ENCODE measurements at places on chromosomes 6 and 20.

DNA sequence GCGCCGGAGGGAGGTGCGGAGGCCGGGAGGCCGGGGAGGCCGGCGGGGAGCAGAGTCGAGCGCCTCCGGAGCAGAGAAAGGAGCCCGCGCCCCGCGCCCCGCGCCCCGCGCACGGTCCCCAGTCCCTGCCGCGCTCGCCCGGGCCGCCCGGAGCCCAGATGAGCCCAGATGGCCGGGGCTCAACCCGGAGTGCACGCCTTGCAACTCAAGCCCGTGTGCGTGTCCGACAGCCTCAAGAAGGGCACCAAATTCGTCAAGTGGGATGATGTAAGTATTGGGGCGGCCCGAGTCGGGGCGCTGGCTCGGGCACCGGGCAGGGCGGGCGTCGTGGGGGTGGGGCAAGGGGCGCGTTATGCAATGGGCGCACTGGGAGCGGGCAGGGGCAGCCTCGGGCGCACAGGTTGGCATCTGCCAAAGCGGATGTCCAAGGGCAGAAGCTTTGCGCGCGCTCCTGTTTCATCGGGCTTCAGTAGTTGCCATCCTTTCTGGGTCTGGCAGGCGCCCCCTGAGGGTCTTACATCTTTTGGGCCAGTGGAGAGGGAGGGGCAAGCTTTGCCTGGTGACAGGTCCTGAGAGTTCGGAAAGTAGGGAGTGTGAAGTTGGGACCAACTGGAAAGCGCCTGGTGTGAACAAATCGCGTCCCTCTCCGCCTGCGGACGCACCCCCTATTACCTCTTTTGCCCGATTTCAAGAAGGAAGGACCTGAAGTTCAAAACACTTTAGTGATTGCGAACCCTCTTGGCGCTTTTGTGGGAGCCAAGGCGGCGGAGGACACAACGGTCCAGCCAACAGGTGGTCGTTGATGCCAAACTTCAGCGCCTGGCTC lies 631 bp downstream of the PLCB1 start:
- no peak for DNase-seq

DNA sequence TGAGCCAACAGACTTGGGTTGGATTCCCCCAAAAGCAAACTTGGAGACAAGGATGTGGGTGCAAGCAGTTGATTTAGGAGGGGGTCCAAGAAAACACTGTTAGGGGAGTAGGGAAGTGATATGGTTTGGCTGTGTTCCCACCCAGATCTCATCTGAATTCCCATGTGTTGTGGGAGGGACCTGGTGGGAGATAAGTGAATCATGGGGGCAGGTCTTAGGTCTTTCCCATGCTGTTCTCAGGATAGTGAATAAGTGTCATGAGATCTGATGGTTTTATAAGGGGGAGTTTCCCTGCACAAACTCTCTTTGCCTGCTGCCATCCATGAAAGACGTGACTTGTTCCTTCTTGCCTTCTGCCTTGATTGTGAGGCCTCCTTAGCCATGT lies 542.6 kb downstream of the DHX35 start:
- no peak for DNase-seq

DNA sequence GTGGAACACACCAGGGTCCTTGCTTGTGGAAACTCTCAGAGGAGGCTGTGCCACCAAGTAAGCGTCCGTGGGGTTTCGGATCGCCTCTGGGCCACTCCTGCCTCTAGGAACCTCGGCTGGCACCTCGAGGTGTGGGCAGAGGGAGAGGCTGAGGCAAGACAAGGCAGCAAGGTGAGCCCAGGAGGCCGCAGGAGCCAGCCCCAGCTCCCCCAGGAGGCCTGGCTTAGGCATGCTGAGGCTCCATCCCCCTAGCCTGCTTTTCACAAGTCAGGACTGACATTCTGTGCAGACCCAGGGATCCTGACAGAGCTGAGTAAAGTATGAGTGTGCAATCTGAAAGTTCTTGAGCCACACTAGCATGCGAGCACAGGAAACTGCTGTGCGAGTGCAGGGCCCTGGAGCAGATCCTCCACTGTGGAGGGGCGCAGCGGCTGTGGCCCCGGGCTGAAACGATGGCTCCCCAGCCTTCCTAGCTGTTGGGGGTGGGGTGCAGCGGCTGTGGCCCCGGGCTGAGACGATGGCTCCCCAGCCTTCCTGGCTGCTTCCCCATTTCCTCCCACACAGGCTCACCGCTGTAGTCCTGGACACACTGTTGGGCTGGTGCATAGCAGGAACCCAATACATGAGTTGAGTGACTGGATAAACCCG lies 75.2 kb upstream of the CD93 start:
- no peak for DNase-seq

- peak; percentile 65 for DNase-seq
These were observed 101.4 kb downstream of the ADGB start for GRCh38 chr6:146700078-146700686.

- no peak for DNase-seq
These were observed 30.9 kb downstream of the HEBP2 start for GRCh38 chr6:138434925-138435324.

- no peak for DNase-seq
These were observed 54.2 kb downstream of the KLHL31 start for GRCh38 chr6:53611342-53611741.

DNA sequence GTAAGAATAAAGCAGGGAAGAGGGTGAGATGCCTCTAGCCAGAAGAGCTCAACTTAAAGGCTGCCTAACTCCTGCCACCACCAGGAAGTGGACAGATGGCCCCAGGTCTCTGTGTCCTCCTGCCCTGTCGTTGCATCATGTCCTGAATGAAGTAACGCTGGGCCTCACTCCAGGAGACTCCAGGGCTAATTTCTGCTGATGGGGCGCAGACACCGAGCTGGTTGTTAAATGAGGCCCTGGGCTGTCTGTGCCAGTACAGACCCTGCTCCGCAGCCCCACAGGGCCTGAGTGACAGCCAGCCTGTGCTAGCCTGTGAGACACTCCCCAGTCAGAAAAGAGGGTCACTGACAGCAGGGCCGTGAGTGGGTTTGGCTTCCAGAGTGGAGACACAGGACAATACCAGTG lies 6.5 kb downstream of the IP6K3 start:
- DNase-seq, result no peak

DNA sequence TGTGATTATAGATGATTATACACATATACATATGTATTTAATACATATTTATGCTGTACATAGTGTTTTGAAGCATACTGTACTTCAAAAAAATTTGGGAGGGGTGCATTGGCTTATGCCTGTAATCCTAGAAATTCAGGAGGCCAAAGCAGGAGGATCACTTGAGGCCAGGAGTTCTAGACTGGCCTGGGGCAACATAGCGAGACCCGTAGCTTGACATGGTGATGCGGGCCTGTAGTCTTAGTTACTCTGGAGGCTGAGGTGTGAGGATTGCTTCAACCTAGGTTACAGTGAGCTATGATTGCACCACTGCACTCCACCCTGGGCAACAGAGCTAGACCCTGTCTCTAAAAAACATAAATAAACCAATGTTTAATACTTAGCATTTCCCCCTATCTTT lies 1.6 kb upstream of the FAM110A start:
- DNase-seq, result no peak

DNA sequence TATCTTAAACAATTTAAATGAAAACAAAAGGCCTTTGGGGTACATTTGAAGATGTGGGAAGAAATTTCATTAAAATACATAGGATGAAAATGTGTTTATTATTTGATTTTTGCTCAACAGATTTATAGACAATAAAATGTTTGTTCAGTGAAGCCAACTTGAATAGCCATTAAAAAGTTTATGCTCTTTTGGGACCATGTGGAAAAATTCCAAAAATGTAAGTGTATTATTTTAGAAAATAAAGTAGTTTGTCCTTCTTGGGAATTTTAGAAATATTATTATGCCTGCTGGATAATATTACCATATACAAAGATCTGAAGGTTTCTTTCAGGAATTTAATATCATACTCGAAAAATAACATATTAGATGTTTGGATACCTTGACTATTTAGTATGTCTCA lies 131.3 kb downstream of the EPM2A start:
- DNase-seq, result no peak

DNA sequence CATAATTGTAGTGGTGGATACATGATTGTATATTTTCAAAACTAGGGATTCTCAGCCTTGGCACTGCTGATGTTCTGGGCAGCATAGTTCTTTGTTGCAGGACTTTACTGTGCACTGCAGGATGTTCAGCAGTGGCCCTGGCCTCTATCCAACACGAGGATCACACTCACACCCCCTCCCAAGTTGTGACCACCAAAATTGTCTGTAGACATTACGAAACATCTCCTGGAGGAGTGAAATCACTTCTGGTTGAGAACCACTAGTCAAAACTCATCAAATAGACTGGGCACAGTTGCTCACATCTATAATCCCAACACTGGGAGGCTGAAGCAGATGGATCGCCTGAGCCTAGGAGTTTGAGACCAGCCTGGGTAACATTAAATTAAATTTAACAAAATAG lies 123.1 kb upstream of the CDYL start:
- DNase-seq, result no peak

GRCh38 chr6:71088166-71088565 lies 131.3 kb upstream of the B3GAT2 start:
- no peak for DNase-seq

- no peak for DNase-seq
These were observed 38.4 kb downstream of the ALDH8A1 start for GRCh38 chr6:134911547-134911946.

DNA sequence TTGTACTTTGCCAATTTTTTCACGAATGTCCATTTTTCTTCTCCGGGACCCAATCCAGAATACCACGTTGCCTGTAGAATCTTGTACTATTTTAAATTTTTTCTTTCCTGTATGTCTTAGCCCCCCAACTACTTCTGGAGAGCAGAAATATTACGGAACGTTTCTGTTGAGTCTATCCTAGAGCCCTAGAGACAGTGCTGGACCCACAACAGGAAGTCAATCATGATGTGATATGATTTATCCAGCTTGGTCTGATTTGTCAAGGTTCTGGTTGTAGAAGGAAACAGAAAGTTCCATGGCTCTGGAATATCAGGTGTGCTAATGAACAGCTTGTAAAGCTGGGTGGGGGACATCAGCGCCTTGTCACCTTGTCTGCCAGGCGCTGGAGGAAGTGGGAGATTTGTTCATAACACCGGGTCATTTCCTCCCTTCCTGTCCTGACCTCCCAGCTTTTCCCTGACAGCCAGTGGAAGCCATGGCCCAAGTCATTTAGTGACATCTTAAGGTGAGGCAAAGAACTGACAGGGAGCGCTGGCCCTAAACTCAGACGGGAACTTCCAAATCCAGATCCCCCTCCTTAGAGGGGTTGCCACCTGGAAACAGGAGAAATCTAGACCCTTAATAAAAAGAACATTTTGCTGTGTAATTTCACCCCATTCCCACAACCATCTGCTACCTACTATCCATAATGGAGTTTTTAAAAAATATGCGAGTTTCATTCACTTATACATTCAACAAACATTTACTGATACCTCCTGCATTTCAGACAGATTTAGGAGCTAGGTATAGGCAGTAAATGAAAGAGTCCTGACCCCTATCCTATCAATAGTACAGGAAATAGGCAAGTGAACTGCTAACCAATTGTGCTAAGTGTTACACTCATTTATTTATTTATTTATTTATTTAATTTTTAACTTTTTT lies 130.5 kb downstream of the ZFP64 start:
- no peak for DNase-seq

DNA sequence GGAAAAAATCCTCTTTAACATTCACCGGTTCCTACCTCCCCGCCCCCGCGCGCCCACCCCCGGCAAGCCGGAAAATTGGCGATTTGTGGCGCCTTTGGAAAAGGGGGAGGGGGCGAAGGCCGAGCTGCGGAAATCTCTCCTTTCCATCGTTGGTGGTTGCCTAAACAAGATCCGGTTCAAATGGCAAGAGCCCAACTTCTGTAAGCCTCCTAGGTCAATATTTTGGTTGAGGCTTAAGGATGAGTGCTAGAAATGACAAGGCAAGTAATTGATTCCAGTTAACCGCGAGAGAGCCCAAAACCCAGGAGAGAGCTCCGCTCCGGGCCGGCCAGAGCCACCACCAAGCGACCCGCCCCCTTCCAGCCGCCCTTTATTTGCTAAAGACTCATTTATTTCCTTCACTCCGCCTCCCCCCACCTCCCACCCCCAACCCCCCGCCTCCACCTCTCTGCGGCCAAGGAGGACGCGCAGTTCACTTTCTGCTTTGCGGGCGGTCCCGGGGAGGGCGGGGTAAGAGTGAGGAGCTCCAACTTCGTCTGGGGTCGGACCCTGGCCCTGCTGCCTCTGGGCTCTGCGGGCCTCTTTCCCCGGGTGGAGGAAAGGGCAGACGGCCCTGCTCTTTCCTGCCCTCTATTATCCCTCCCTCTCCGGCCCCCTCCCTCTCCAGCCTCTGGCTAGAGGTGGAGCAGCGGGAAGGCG lies 838 bp upstream of the NKX2-2 start:
- no peak for DNase-seq

- DNase-seq, result no peak
These were observed 27.4 kb downstream of the SLC22A3 start for GRCh38 chr6:160375561-160375949.

DNA sequence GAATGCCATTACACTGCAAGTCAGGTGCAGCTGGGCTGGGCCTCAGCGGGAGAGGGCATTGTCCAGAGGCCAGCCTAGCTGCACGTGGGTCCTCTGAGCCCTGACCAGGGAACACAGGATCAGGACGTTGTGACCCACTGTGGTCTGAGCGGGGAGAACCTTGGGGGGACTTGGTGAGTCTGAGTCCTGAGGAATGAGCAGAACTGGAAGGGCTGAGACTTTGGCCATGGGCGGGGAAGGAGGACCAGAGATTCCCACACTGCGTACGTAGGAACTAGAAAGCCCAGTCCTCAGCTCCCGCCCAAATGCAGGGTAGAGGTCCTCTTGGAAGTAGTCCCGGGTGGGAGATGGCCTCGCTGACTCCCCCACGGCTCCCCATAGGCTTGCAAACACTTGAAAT lies 42.5 kb downstream of the GABRR2 start:
- no peak for DNase-seq

- peak; percentile 46 for DNase-seq
These were observed 175.3 kb upstream of the CST7 start for GRCh38 chr20:24773751-24774201.

DNA sequence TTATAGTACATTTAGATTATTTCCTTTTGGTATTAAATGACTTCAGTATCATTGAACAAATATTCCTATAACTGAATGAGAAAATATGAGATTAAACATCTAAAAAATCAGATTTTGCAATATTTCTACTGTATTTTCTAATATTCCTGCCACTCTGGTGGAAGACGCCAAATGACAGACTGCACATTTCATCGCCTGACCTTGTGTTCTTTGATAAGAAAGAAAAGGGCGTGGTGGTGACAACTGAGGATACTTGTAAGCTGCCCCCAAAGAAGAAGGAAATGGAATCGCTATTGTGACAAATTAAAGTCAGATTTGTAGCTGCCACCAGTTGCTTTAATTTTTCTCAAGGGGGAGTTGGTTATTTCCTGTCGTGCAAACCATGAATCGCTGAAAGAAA lies 131.3 kb downstream of the MTFR2 start:
- DNase-seq, result no peak

- no peak for DNase-seq
These were observed 25.6 kb downstream of the TTLL9 start for GRCh38 chr20:31896049-31896448.

- no peak for DNase-seq
These were observed 70.8 kb downstream of the CDKAL1 start for GRCh38 chr6:20605061-20605460.

Measured in left forelimb (tissue), 1 donor.